ENCODE measurements at places on chromosomes 4 and X. TPM values are rescaled to one million over a fixed set of nuclear protein-coding genes. Genes with fewer than 3 reads are reported as not detected.

DNA sequence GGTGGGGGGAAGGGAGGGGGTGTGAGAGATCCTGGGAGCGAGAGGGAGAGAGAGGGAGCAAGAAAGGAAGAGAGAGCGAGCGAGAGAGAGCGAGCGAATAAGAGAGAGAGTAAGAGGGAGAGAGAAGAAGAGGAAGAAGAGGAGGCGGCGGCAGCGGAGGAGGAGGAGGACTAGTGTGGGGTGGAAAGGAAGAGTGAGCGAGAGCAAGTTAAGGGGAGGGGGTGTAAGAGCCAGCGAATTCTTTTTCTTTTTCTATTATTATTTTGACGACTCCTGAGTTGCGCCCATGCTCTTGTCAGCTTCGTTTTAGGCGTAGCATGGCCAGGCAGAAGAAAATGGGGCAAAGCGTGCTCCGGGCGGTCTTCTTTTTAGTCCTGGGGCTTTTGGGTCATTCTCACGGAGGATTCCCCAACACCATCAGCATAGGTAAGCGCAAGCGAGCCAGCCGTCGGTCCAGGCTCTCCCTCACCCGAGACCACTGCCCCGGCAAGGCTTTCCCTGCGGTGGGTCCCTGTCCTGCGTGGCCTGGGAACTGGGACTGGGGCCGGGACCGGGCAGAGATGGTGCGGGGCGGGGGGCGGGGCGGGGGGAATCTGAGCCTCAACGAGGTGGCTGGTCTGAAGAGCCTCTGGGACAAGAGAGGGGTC, at the start of gene GRIA3:
Gene GRIA3 (plus strand): TSS at position 60 of the 647 bp plus-strand sequence. CDS start 258 bp downstream, at position 318.
- no peak for DNase-seq

DNA sequence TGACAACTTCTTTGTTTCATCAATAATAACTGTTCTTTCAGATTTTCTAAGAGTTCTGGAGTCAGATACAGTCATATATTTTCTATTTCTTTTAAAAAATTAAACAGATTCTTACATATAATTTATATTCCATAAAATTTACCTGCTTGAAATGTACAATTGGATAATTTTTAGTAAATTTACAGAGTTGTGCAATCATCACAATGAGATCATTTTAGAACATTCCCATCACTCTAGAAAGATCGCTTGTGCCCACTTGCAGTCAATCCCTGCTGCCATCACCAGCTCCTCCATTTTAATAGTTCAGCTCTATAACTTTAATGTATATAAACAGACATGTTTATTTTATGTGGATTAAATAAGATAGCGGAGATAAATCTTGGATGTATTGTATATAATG, 29.6 kb upstream of the PRSS48 start:
- no peak for DNase-seq

The GAGE13 gene
- polyA plus RNA-seq, result not detected

The L1CAM gene
- polyA plus RNA-seq, result 0.26 TPM

- no peak for DNase-seq
Observed at GRCh38 chrX:68997911-68998310, 167.3 kb downstream of the PJA1 start.

GRCh38 chr4:41712425-41712824, 36.1 kb downstream of the PHOX2B start:
- no peak for DNase-seq

Data from CD4-positive, alpha-beta memory T cell (primary cell).